Type B pancreatic cell (in vitro differentiated cells): ENCODE measurements at places on chromosomes 2 and 18. TPM values are rescaled to one million over a fixed set of nuclear protein-coding genes. Genes with fewer than 3 reads are reported as not detected.

GRCh38 chr2:100747551-100747950 lies 72.4 kb upstream of the NPAS2 start:
- DNase-seq = no peak

GRCh38 chr2:98912221-98912851 lies 23.7 kb downstream of the CRACDL start:
- DNase-seq = peak; percentile 61

DNA sequence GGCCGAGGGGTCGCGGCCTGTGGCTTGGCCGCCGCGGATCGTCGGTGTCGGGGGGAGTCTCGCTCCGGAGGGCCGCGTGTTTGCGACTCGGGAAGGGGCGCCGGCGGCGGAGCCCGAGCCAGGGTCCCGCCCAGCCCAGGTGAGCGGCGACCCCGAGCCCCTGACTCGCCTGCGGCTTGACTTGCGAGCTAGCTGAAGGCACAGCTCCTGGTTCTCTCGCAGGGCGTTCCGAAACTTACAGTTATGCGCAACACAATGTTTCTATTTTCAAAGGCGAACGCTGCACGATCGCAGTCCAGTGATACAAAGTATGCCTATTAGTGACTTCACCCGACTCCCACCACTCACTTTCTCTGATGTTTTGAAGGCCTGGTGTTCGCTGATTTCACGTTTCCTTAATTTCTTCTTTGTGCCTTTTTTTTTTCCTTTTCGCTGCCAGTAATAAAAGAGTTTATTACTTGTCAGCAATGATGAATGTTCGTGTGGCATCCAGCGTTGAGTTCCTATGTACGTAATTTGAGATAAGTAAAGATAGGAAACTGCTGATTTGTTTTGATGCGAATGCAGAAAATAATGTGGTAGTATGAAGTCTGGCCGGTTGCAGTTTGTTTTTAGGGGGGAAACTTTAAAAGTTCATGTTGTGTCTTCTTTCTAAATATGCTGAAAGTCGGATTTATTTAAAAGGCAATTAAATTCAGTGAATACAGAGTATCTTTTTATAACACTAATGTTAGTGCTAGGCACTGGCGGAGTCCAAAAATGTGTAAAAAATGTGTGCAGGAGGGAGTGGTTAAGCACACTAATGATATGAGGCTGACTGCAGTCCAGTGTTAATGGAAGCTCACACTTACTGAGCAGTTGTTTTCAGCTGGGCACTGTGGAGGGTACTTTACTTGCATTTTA lies 706 bp downstream of the UBXN2A start:
- no peak for DNase-seq

GRCh38 chr18:12306752-12307700 lies 1.0 kb upstream of the TUBB6 start:
- no peak for DNase-seq

DNA sequence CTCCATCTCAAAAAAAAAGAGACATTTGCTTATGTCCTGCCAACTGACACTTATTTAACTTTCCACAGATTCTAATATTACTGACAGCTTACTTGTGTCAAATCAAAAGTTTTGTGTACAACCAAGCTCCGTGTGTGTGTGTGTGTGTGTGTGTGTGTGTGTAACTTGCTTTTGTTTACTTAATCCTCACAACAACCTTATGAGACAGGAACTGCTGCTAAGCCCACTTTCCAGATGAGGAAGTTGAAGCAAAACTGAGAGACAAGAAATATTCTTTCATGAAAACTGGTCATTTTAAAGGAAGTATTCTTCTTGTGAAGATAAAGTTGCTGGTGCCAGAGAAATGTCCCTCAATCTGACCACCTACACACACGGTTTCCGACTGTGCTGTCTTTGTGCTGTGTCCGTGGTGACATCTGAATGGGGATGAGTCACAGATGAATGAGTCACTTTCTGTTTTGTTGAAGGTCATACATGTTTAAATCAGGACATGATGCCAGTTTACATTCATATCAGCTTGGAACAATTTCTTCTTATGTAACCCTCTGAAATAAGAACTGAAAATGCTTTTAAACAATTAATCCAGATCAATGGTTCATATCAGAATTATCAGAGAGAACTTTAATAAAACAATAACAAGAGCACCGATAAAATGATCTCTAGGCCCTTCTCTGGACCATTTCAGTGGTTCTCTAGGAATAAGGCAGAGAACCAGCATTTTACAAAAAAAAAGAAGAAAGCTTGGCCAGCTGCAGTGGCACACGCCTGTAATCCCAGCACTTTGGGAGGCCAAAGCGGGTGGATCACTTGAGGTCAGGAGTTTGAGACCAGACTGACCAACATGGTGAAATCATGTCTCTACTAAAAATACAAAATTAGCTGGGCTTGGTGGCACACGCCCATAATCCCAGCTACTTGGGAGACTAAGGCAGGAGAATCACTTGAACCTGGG lies 95.5 kb downstream of the THNSL2 start:
- no peak for DNase-seq

GRCh38 chr18:77168811-77169311 lies 36.3 kb upstream of the MBP start:
- DNase-seq = no peak

GRCh38 chr2:64857581-64858471 lies 131.4 kb upstream of the SLC1A4 start:
- DNase-seq = no peak

DNA sequence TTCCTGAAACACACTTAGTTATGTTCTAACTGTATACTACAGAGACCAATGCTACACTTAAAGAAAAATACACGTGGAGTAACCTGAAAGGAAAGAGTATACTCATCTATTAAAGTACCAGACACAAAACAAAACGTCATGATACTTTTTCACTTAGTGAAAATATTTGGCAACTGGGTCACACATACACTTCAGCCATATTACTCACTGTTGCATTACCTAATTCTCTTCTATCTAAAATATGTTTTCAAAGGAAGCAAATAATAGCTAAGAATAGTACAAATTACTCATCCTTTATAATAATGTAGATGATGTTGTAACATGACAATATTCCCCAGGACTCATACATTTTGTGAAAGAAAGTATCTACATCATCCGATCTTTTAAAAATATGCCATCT lies 76.5 kb upstream of the EPB41L3 start:
- DNase-seq = no peak

- DNase-seq = no peak
Measured at GRCh38 chr2:64594226-64594989, 59.3 kb downstream of the SERTAD2 start.

DNA sequence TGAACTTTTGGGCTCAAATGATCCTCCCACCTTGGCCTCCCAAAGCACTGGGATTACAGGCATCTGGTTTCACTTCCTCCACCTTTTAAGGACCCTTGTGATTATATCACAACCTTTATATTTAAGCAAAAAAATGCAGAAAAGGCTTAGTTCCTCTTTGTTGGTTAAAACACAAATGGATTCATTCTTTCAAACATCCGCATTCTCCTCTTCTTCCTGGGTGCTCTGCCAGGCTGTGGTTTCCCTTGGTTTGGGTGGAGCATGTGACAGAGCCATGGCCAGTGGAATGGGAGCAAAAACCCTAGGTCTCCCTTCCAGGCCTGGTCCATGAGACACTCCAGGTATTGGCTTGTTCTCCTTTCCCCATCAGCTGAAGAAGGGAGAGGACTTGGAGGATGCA lies 9.9 kb upstream of the SLC66A3 start:
- no peak for DNase-seq

GRCh38 chr2:169232551-169233154 lies 129.7 kb downstream of the LRP2 start:
- no peak for DNase-seq

DNA sequence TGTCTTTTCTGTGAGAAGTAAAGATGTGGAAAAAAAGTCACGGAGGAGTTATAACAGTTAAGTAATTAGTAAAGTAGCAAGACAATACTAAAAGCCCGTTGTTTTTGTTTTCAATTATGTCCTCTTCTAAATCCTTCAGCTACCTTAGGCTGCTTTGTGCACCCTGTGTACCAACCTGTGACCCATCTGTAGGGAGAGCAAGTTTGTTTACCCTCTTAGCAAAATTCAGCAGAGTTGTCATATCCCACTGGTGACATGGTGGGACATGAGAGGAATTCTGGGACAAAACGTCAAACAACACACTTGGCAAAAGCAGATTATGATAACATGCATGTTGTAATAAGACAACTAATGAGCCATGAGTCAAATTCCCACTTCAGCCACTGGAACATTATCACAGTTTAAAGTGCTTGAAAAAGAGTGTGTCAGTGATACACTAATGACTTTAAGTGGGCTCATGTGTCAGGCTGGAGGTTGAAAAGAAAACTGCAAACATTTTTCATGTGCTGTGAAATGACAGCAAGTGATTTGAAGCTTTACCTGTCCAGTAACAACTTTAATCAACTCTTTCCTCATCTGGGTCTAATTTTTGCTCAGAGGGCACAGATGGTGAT lies 392.8 kb upstream of the ACVR2A start:
- no peak for DNase-seq

GRCh38 chr18:53745224-53745967 lies 479.1 kb downstream of the MBD2 start:
- DNase-seq = no peak

DNA sequence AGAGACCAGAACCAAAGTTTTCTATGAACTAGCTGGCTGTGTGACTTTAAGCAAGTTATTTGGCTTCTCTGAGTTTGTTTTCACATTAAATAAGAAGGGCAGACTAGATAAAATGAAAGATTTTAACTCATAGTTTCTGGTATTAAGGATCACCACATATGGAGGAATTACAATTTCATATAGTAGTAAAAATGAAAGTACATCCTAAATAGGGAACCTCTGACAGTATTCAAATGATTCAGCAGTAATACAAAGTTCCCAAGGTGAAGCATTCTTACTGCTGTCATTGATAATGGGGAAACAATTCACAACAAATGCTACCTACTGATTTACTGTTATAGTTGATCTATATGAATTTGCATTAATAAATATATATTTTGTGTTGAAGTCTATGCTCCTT lies 170.3 kb upstream of the VRK2 start:
- no peak for DNase-seq

GRCh38 chr18:37874721-37875120 lies 309.1 kb upstream of the CELF4 start:
- no peak for DNase-seq

DNA sequence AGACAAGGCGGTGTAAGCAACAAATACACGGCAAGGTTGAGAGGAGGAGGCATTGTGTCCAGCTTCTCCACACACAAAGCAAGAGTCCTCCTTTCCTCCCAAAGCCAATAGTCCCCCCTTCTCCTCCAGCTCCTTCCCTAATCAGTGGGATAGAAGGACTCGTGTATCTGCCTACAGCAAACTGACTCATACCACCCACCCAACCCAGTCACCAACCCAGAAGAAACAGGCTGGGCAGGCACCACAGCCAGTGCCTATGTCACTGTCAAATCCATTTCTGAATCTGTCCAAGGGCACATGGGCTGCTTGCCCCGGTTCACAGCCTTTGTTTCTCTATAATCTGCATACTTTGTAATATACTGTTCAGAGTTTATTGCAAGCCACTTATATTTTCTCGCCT lies 19.2 kb upstream of the NMS start:
- no peak for DNase-seq

DNA sequence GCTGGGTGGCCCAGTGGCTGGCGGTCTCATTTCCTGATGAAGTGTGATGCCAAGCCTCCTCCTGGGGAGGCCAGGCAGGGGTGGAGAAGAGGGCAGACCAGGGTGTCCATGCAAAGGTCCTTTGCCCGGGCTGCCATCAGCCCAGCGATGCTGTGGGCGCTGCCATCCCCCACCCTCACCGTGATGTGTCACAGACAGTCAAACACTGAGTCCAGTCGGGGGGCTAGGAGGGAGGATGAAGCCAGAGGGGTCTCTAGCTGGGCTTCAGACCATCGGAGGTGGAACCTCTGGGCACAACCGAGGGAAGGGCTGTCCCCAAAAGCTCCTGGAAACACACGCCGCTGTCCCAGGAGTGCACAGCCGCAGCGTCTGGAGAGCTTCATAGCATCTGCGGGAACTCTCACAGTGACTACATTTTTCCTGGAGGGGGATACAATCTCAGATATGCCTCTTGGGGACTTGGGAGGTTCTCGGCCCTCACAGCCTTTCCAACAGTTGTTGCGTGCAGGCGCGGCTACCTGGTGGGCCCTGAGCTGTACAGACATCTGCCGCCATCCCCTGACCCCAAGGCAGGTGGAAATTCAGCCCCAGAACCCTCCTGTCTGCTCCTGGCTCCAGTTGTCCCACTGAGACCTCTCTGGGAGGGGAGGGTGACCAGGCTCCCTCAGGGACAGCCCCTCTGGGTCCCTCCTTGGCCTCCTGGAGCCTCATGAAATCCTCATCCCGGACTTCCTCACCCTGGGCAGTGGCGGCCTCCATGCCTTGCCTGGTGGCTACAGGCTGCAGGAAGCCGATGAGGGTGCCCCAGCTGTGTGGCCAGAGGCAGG lies 26.5 kb upstream of the OTOS start:
- no peak for DNase-seq

DNA sequence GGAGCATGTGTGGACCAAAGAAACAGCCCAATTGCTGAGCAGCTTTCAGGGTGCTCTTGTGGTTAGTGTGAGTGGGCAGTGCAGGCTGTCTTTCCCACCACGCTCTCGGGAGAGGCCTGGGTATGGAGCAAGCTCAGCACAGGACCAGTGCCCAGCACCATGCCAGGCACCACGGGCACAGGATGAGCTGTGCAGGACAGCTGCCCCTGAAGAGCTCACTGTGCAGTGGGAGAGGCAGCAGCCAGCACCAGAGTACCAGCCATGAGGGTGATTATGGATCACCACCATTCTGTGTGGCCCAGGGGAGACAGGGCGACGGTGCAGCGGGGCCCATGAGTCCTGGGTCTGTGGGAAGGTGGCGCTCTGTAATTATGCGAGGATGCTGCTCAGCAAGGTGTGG lies 29.7 kb upstream of the FAHD2A start:
- peak; percentile 51 for DNase-seq

GRCh38 chr2:192159736-192160135 lies 35.0 kb downstream of the TMEFF2 start:
- DNase-seq = no peak

DNA sequence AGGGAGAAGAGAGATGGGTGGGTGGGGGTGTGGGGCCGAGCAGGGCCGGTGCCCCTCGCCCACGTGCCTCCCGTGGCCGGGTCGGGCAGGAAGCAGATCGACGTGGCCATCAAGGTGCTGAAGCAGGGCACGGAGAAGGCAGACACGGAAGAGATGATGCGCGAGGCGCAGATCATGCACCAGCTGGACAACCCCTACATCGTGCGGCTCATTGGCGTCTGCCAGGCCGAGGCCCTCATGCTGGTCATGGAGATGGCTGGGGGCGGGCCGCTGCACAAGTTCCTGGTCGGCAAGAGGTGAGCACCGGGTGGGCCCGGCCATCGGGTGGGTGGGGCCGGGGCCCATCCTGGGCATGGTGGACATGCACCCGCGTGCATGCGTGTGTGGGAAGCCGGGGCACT lies 21.8 kb downstream of the ZAP70 start:
- peak; percentile 67 for DNase-seq

The BMP10 gene
- 0.36 TPM in 1 of 2 replicates, not detected in the other for total RNA-seq

The BCL11A gene
- 47.9 and 53.1 TPM in 2 replicates for total RNA-seq

The MYOM1 gene
- total RNA-seq = 2.0 TPM in 2 replicates

The KCNE4 gene
- 2.5 and 3.2 TPM in 2 replicates for total RNA-seq

The LIMS4 gene
- total RNA-seq = 1.0 TPM in 2 replicates

The POTEJ gene
- total RNA-seq = not detected in 2 replicates

The MPP4 gene
- total RNA-seq = 0.46 TPM in 1 of 2 replicates, not detected in the other

The ESPNL gene
- 0.12 and 0.24 TPM in 2 replicates for total RNA-seq

The UGGT1 gene
- 43.8 and 51.1 TPM in 2 replicates for total RNA-seq

The SAG gene
- total RNA-seq = 0.43 TPM in 1 of 2 replicates, not detected in the other
